ENCODE measurements at places on chromosomes 11 and 22. TPM values are rescaled to one million over a fixed set of nuclear protein-coding genes. Genes with fewer than 3 reads are reported as not detected.

GRCh38 chr11:7186676-7187075, 65.0 kb upstream of the SYT9 start:
- DNase-seq: no peak

DNA sequence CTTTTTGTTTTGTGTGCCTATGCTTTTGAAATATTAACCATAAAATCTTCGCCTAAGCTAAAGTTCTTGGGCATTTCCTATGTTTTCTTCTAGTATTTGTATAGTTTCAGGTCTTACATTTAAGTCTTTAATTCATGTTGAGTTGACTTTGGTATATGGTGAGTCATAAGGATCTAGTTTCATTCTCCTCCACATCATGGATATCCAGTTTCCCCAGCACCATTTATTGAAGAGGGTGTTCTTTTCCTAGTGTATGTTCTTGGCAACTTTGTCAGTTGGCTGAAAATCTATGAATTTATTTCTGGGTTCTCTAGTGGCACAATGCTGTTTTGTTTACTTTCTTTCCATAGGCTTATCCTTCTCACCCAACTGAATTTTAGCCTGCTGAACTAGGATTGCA, 49.0 kb downstream of the CTSC start:
- DNase-seq: no peak

GRCh38 chr11:131185915-131186314, 184.5 kb upstream of the NTM start:
- DNase-seq: no peak

GRCh38 chr22:31290494-31291471, 1.5 kb downstream of the PIK3IP1 start:
- peak; percentile 93 for DNase-seq

The GLB1L2 gene
- polyA plus RNA-seq: not detected

All from CD14-positive monocyte (primary cell).